ENCODE measurements at places on chromosomes 7 and 10.

DNA sequence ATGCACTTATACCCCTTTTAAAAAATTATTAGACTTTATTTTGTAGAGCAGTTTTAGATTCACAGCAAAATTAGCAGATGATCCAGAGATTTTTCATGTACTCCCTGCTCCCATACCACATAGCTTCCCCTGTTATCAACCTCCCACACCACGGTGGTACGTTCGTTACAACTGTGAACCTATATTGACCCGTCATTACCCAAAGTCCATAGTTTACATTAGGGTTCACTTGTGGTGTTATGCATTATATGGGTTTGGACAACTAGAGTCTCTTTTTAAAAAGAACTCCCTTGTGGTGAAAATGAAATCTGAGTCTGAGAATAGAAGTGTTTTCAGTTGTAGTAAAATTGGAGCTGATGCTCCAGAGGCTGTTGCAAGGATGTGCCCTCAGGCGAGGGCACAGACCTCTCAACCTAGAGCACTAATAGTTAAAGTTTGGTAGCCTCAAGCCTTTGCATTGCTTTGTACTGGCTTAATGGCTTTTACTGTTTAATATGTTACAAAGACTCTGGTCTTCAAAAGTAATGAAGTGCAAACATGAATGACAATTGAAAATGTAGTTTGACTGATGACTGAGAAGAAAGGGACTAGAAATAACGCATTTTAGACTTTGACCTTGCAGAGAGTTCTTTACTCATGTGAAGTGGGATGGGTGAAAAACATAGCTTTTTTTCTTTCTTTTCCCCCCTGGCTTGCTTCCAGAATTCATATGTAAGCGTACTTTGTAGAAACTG lies 30.6 kb upstream of the CSTF2T start:
- no peak for DNase-seq

GRCh38 chr7:150851492-150852370 lies 586 bp upstream of the AOC1 start:
- DNase-seq: no peak

DNA sequence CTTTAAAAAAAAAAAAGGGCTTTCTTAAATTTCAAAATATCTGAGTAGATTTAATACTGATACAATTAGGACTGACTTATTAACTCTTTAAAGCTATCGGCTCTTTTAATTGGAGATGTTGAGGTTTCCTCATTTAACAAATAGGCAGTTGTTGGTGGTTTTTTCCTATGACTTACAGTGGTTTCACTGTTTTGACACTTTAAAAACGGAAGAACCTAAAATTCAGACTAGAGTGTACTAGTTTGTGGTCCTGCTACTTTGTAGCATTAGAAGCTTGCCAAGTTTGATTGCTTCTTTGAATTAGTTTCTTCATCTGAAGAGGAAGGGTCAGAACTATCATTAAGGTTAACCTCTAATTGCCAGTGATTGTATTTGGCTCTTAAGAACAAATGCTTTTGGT lies 27.7 kb downstream of the CUL1 start:
- no peak for DNase-seq

DNA sequence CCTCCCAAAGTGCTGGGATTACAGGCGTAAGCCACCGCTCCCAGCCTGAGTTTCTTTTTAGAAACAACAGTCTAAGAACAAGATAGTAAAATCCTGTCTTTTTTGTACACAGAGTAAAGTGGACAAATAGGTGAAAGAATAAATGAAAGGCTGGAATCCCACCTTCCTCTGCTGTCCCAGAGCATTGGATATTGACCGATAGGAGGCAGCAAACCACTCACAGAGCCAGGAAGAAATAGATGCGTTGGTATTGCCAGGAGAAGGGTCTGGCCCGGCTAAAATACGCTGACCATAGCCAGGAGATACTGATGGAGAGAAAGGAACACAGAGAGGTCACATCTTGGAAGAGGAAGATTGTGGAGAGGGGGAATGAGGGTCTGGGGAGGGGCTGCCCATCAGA lies 11.4 kb upstream of the ZNF12 start:
- DNase-seq: no peak

DNA sequence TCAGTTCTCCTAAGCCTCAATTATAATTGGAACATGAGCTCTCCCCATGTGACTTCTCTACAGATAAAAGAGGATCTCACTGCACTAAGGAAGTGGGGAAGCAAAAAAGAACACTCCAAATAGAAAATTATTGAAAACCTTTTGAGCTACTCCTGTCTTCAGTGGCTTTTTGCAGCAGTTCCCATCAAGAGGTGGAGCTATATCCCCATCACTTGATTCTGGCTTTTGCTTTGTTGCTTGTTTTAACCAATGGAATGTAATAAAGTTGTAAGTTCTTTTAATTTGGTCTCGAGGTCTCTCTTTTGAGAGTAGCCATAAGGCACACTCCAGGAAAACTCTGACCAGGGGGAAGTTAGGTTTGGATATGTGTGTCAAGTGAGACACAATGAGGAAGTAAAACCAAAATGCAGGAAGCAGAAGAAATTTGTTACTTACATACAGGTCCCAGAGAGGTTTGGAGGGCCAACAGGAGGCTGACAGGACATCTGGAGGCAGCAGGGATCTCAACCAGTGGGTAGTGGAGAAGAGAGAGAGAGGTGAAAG lies 569.4 kb downstream of the HTR7 start:
- DNase-seq: no peak

- DNase-seq: no peak
Observed at GRCh38 chr7:54543051-54543488, 895 bp downstream of the VSTM2A start.

- DNase-seq: no peak
Observed at GRCh38 chr10:122182308-122182707, 88.8 kb upstream of the BTBD16 start.

DNA sequence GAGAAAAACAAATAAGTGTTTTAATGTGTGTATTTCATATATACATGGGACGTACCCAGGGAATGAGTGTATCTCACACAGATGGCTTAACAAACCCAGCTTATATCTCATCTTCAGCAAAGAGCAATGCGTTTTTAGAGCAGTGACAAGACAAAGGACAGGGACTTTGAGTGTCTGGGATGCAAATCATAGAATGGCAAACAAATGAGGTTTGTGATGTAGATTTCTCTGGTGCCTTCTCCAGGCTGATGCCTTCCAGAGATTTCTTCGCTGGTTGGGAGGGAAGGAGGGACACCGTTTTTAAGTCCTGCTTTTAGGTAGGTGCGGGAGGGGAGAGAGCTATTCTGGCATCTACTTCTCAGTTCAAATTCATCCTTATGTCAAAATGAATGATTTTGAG lies 16.6 kb downstream of the LANCL2 start:
- no peak for DNase-seq

DNA sequence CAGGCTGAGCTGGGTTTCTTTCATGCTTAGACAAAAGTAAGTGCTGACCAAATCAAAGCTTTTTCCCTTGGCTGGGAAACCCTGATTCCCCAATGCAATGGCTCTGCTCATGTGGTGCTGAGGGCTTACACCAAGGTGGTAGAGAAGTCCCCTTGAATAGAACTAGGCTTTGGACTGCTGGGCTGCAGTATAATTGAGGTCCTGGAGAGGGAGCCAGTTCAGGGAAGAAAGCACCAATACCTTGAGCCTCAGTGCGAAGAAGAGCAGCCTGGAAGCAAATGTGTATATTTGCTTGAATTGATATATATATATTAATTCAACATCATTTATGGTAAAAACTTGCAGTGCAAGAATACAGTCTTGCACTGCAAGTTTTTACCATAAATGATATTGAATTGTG lies 391.1 kb downstream of the RPS24 start:
- DNase-seq: no peak

- DNase-seq: no peak
Observed at GRCh38 chr10:84530724-84531325, 202.4 kb downstream of the CCSER2 start.

GRCh38 chr7:106823631-106824030 lies 41.5 kb upstream of the PIK3CG start:
- no peak for DNase-seq

- DNase-seq: no peak
Observed at GRCh38 chr10:72316748-72317435, 37.8 kb downstream of the DNAJB12 start.

DNA sequence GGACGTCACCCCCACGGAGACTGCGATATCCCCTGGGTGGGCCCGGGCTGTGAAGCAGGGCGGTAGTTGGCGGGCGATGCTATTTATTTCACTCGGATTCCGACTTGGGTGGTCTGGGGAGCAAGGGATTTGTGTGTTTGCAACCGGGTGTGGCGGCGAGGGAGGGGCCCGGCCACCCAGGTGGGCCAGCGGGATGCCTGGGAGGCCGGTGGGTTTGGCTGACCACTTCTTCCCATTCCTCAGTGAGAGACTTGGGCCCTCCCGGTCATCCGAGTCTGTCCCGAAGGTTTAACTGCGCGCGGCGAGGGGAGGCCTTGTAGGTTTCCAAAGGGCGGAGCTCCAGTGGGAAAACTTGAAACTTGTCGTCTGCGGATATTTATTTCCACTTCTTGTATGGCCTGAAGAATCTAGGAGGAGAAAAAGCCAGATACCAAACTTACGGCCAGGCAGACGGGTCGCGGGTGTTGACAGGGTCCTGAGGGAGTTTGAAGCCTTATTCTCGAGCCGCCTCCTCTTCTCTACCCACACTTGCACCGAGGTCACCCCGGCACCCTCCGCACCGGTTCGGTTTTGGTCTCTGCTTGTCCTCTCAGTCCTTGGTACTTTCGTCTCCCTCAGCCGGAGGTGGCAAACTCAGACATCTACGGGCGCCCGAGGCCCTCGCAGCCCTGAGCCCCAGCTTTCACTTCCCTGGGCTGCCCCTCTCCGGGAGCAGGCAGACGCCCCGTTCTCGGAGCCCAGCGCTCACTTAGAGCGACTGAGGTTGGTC lies 17.9 kb downstream of the ZNF316 start:
- no peak for DNase-seq

DNA sequence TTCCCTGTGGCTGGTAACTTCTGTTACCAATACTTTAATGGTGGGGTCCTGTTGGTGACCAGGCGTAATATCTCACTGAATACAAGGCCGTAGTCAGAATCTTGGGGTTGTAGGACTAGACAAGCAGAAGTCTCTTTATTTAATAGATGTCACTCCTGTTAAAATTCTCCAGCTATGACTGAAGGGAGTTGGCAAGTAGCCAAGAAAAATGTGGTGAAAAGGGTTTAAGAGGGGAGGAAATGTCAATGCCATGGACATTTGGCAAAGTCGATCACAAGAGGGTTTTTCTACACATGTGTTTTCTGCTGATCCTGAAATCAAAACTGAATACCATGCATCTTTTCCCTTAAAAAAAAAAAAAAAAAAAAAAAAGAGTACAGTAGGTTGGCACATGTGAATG lies 533.5 kb downstream of the AUTS2 start:
- DNase-seq: no peak

- DNase-seq: no peak
Observed at GRCh38 chr10:46548498-46549090, 7.9 kb downstream of the GPRIN2 start.

- no peak for DNase-seq
Observed at GRCh38 chr7:137879357-137880158, 32.8 kb upstream of the DGKI start.

DNA sequence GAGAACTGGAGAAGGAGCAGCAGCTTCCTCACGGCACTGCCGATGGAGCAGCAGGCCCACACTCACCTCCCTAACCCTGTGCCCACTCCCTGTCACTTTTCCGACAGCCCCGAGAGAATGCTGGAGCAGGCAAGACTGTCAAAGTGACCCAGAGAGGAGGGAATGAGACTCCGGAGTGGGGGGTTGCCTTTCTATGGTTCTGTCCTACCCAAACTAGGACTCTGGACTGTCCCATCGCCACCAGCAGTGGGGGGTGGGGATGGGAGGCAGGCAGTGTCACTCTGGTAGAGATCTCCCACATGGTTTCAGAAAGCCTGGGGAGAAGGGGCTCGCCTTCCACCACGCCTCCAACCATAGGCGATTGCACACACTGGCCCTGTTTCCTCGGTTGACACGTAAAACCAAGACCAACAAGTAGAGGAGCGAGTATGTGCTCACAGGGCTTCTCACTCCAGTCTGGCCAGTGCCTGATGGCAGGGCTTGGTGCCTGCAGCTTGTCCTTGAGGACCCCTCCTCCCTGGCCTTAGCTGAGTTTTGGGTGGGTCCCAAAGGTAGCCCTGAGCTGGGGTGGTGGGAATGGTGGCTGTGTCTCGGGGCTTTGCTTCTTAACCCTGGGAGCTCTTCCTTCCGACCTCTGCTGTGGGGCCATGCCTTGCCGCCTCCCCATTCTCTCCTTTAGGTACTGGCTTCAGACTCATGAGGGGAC lies 148.5 kb downstream of the PTPN20 start:
- no peak for DNase-seq

DNA sequence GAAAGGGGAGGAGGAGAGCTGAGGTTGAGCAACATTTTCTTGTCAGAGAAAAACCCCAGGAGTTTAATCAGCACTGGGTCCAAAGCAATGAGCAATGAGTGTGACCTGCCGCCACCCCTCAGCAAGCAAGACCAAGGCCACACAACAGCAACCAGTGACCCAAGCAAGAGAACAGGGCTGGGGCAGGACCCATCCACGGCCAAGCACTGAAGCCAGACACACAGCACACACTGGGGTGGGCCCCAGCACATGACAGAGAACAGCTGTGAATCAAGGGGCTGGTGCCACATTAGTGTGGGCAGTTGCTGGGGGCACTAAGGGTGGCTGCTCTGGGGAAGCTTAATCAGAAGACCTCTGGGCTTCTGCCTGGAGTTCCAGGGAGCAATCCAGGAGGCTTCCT lies 16.2 kb downstream of the TMEM72 start:
- no peak for DNase-seq

DNA sequence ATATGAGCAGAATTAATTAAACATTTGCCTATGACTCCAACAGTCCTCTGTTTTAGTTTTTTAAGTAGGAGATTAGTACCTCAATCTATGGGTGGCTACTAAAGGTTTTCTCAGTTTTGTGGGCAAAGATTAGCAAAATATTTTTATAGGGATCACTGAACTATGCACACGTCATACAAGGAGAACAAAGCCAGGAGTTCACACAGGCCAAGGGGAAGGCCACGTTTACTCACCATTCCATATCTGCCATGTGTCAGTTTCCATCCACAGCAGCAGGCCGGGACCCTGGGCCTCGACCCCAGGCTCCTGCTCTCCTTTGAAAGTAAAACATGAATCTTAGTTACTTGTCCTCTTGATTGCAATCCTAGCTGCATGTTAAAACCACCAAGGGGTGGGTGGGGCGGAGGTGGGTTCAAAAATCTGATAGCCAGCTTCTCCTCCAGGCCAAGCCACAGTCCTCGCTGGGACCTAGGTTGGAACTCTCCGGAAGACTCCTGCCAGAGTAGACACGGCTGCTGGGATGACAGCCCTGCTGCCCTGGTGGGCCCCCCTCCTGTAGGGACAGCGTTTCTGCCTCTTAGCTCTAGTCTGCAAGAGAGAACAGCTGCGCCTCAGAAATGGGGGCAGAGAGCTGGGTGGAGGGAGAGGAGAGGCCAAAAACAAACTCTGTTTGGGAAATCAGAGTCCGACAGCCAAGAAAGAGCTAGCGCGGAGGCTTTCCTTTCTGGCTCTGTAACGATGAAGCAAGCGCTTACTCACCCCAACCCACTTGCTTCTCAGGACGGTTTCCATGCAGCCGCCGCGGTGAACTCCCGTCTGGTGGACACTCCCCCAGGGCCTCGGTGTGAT lies 35.6 kb downstream of the PITRM1 start:
- DNase-seq: no peak

- no peak for DNase-seq
Observed at GRCh38 chr7:28986028-28986764, 28.1 kb upstream of the TRIL start.

Data from cortex of kidney (tissue), 1 donor.